GM12878 (cell line): ENCODE measurements at places on chromosomes 12 and 14. TPM values are rescaled to one million over a fixed set of nuclear protein-coding genes. Genes with fewer than 3 reads are reported as not detected.

The STYK1 gene
- polyA plus RNA-seq, result 0.62 and 0.95 TPM in 2 replicates

The KCNJ8 gene
- polyA plus RNA-seq, result not detected in 2 replicates

The CNOT2 gene
- polyA plus RNA-seq, result 102 and 103 TPM in 2 replicates

The MYH6 gene
- not detected in 2 replicates for polyA plus RNA-seq

The CHPT1 gene
- 0.58 and 1.5 TPM in 2 replicates for polyA plus RNA-seq

The TGM1 gene
- 1.2 and 1.3 TPM in 2 replicates for polyA plus RNA-seq

The ANO2 gene
- polyA plus RNA-seq, result not detected in 2 replicates

The NR4A1 gene
- 1.3 and 1.9 TPM in 2 replicates for polyA plus RNA-seq
